ENCODE measurements at places on chromosomes 7 and 10.

- no peak for DNase-seq
These were observed 13.5 kb downstream of the LRMDA start for GRCh38 chr10:75444781-75445386.

GRCh38 chr10:67308912-67309311, 383.1 kb downstream of the LRRTM3 start:
- DNase-seq, result peak; percentile 0

DNA sequence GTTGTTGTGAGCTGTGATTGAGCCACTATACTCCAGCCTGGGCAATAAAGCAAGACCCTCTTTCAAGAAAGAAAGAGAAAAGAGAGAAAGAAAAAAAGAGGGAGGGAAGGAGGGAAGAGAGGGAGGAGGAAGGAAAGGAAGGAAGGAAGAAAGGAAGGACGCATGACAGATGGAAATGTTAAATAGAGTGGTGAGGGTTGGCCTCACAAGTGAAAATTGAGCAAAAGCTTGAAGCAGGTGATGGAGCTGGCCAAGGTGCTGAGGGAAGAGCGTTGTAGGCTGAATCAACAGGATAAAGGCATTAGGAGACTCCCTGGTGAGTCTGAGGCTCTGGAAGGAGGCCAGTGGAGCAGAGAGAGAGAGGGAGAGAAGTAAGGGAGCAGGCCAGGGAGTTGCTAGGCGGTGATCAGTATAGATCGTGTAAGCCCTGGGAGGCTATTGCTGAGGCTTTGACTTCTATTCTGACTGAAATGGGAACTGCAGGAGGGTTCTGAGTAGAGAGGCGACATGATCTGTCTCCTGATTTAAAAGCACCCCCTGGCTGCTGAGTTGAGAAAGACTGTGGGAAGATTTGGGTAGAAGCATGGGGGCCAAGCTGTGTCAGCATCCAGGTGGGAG, 26.5 kb upstream of the TMEM248 start:
- peak; percentile 21 for DNase-seq

DNA sequence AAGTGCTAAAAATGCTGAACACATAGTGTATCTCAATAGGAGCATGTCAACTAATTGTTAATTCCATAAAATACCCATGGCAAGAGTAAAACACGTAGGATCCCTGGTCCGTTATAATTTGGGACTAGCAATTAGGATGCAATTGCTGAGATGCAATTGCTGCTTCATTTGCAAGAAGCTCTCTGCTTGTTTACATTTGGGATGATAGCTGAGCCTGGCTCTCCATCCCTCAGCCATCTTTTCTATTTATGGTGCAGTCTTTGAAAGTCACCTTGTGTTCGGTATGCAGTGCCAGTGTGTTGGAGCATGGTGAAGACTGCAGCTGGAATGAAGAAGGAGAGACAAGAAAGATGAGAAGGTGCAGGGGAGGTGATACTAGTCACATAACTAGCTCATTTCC, 191.3 kb downstream of the SNX10 start:
- DNase-seq, result no peak

DNA sequence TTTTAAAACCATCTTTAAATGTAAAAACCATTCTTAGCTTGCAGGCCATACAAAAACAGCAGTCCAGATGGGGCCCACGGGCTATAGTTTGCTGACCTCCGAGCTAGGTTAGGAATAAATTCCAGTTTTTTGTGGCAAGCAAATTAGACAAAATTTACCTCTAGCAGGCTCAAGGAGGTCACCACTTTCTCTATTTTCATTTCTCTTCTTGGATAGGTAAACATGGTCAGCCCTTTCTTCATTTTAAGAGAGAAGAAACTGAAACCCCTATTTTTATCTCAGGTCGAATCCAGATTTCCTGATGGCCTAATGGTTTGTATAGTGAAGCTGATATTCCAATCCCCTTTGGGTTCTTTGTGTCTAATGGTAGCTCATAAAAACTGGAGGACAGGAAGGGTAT, 10.7 kb downstream of the IKZF5 start:
- DNase-seq, result no peak
